ENCODE measurements at places on chromosomes 11 and 22.

DNA sequence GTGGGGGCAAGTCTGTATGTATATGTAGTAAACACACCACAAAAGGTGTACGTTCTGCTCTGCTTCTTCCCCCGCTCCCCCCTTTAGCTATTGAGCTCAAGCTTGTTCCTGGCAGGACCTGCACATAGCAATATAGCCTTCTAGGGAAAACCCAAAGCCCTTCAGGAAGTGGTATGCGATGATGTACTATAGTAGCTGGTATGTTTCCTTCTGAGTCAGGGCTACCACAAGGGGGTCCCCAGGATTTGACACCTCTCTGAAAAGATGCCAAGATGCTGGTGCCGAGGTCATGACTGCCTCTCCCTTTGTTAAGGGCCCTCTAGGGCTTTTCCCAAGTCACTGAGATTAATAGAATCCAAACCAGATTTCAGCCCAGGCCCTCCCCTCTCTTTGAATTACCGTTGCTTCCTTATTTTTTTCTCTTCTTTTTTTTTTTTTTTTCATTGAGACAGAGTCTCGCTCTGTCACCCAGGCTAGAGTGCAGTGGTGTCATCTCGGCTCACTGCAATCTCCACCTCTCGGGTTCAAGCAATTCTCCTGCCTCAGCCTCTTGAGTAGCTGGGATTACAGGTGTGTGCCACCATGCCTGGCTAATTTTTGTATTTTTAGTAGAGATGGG, 268.4 kb downstream of the ETS1 start:
- no peak for DNase-seq

GRCh38 chr11:62721994-62722393, 5.3 kb downstream of the HNRNPUL2 start:
- no peak for DNase-seq

- no peak for DNase-seq
Observed at GRCh38 chr11:73085189-73085875, 56.8 kb downstream of the FCHSD2 start.

DNA sequence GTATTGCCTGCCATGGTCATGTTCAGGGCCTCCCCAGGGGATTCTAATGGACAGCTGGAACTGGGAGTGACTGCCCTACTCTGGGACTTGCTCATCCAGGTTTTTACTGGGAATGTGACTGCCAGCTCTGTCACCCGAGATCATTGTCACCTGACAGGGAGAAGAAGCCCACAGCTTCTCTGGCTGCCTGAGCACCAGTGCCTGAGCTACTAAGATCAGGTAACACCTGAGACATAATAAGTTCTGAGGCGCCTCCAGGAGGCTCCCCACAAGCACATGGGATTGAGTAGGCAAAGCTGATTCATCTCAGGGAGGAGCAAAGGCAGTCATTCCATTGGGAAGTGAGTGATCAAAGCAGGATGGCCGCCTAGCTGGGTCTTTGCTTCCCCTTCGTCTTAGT, 84.2 kb upstream of the GALNT18 start:
- DNase-seq = no peak

DNA sequence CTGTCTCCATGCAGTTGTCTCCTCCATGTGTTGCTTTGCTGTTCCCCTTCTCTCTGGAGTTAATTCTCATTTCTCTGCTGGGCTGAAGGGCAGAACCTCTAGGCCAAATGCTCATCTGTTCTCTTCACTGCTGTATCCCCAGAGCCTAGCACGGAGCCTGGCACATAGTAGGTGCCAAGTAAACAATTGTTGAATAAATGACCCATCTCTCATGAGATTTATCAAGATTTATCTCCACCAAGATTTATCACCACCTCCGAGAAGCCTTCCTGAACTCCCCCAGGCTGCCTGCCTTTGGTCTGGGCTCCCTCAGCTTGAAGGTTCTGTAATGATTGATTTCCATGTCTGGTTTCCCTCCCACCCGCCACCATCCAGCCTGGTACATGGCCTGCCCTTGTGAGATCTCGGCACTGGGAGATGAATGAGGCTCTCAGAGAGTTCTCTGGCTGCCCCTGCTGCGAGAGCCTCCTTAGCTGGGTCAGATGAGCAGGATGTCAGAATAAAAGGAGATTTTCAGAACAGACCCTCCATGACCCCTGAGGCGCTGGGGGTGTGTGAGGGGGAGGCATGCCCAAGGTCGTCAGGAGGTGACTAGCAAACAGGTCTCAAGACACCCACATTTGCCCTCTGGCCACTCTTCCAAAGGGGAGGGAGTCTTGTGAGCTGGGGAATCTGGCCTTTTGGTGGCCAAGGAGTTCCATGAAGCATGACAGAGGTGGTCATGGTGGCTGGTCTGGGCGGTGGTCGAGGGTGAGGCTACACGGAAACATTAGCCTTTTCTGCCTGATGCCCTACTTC, 2.4 kb upstream of the GDPD5 start:
- DNase-seq = no peak

DNA sequence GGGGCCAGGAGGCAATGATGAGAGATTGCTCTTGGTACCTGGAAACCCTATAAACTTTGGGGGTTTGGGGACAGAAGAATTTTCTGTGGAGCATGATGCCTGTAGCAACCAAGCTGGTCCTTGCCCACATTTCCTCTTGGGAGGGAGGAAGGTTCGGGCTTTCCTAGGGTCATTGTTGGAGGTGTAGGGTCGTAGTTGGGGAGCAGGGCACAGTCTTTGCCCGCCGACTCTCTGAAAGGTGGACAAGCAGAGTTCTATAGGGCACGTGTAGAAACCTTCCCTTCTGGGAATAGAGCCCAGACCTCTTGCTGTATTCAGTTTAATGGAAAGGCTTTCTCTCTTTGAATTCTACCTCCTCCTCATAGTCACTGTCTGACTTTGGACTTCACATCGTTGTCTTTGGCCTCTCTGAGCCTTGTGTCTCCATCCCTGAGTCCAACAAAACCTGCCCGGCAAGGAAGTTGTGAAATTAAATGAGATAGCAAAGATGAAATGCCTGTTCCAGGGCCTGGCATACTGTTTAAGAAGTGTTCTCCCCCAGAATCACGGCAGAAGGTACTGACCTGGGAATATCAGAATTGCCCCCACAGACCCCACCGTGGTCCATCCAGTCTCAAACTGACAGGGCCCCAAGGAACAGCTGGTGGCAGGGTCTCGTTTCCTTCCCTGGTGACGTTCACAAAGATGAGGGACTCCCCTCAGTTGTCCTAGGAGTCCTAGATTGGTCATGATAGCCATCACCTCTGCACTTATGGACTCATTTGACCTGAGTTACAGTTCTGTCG, 1.6 kb downstream of the PRDM11 start:
- DNase-seq = no peak

GRCh38 chr22:37088108-37088605, 21.4 kb downstream of the TMPRSS6 start:
- DNase-seq = no peak

DNA sequence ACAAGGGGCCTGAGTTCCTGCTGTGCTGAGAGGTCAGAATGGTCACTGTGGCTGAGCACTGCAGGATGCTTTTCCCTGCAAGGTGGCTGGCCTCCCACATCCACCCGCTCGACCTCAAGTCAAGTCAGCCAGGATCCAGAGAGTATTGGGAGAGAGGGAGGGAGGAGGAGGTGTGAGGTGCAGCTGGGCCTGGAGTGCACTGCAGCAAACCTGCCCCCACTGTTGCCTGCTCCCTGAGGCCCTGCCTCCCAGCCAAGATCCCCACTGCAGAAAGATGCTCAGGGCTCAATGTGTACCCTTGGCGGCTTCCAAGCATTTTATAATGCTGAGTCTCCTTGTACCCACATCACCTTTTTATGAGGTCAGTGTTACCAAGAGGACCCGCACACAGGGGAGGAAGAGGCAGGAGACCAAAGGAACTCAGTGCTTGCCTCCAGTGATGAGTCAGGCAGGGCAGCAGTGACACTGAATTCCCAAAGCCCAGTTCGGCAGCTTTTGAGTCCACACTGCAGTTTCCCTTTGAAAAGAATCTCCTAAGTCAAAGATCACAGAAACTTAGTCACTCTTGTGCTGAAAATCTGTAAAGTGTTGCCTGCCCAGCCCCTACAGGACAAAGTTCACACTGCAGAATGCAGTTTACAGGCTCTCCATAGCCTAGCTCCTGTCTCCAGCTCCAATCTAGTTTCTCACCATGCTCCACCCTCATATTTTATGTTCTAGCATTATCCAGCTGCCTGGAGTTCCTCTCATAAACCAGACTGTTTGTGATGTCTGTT, 3.1 kb downstream of the ENDOD1 start:
- no peak for DNase-seq

- no peak for DNase-seq
Observed at GRCh38 chr11:118898400-118899295, 15.0 kb downstream of the CXCR5 start.
